Cardiac ventricle fibroblast (primary cell): ENCODE measurements at places on chromosomes 16 and 17. TPM values are rescaled to one million over a fixed set of nuclear protein-coding genes. Genes with fewer than 3 reads are reported as not detected.

Gene ADAD2
- not detected in 2 replicates for total RNA-seq

Gene ETV4
- total RNA-seq, result 2.5 and 3.8 TPM in 2 replicates

Gene KRTAP1-1
- not detected in 2 replicates for total RNA-seq

Gene ASPA
- 7.0 and 7.8 TPM in 2 replicates for total RNA-seq

Gene NPIPB2
- total RNA-seq, result 1.1 and 7.0 TPM in 2 replicates

Gene SEPTIN1
- total RNA-seq, result 0.50 TPM in 1 of 2 replicates, not detected in the other
